ENCODE measurements at places on chromosomes 5 and 9.

DNA sequence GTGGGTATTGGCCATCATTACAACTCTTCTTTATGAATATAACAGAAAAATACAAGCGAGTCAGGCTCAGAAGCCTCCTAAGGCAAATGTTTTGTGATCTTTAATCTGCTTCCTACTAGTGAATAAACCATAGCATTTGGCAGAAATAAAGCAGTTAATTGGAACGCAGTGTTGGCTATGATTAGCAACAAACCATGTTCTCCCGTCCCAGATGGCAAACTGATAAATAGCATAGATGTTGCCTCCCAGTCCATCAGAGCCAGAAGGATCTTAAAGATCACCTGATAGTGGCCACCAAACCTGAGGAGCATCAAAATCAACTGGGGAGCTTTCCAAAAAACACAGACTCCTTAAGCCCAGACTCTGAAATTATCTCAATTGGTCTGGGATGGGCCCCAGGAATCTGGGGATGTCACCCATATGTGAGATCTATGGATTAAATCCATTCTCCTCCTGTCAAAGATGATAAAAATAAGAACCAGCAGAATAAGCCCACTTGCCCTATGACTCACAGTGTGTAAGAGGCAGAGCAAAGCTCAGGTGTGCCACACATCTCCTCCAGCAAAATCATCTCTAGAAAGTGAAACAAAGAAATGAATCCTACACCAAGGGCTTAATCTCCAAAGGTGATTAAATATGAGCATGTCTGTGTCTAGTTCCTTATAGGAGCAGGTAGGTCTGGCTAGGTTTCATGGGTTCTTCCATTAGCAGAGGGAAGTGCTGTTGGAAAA is 50.3 kb downstream of the APBA1 start:
- no peak for DNase-seq

DNA sequence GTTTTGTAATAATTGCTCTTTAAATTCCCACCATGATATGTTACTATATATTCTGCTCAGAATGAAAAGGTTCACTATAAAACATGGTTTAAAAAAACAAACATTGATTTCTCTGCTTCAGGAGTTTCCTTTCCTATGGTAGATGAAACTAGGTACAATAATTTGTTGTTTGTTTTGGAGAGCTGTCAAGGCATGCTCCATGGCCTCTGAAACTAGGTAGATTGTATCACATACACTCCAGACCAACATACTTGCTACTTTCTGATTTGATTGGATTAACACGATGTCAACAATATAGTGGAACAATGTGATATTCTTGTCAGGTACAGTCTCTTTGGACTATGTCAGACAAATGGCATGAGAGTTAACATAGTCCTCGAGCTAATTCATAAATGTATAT is 452.7 kb upstream of the CDH9 start:
- DNase-seq: no peak

GRCh38 chr5:80072103-80073073 is 37.2 kb downstream of the THBS4 start:
- DNase-seq: no peak

DNA sequence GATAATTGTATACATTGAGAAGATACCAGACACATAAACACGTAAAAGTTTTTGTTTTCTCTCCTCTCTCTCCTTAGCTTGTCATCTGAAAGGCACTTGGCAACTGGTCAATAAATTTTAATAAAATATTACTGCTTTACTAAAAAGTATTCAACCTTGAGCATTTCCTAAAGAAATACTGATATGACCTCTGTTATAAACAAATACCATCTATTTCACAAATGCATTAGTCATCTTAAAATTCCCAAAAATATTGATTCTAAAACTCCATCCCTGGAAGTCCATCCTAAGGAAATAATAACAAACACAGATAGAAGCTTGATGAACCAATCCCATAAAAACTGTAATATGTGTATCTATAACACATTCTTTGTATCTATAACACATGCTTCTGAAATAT is 483.2 kb downstream of the TLR4 start:
- DNase-seq: no peak

DNA sequence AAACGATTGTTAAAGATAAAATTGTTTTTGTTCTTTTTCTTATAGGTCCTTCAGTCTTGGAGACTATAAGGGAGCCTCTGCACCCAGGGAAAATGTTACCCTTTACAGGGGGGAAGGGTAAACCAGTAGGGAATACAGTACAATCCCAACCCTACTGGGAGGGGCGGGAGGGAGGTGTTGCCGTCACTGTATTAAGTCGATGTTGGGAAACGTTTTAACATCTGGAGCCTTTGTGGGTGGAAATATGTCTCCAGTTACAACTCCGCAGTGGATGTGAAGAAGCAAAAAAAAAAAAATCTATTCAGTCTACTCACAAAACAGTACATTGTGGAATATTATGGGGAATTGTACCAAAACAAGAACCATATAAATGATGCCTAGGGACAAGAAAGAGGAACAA is 47.2 kb upstream of the FCHO2 start:
- no peak for DNase-seq

DNA sequence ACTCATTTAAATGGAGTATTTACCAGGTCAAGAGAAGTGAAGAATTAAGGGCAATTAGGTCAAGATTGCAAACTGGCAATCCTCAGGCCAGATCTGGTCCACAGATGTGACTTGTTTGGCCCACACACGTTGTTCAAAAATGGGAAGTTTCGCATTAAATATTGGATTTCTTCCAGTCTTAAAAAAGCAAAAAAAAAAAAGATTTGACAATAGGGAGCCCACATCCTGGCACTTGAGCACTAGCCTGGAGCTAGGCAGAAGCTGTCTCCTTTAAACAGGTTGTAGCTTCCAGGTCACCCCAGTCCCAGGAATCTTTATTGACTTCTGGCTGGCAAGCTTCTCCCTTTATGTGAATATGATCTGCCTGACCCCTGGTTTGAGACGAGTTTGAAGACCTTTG is 520.4 kb downstream of the RAB3C start:
- DNase-seq: no peak

DNA sequence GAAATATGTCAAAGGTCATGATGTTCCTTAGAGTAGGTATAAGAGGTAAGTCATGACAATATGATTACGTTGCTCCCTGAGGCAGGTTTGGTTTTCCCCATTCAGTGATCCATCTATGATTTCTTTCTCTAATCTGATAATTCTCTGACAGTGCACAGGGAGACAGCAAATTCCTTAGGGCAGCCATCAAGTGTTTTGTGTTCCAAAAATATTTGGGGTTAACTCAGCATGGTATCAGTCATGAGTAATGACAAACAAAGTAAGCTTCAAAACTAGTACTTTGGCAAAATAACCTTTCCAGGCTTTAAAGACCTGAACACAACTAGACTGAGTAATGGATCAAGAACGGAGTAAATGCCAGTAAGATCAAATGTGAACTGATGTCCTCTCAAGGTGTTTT is 55.3 kb upstream of the SPATA31E1 start:
- DNase-seq: no peak

- no peak for DNase-seq
Measured at GRCh38 chr5:124742983-124743601, 3.3 kb downstream of the ZNF608 start.

DNA sequence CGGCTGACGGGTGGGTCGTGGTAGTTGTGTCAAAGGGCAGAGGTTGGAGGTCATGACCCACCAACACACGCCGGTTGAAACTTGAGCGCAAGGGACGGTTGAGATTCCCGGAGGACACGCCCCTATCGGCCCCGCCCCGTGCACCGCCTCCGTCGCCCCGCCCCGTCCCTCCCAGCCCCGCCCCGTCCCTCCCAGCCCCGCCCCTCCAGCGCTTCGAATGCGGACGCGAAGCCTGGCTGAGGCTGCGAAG is 226 bp upstream of the RANBP17 start:
- DNase-seq: no peak

Data from NCI-H510A (cell line).